ENCODE measurements at places on chromosomes 2 and 18.
A peak's percentile ranks its signal among the peaks of the same experiment; 100 is the strongest.

DNA sequence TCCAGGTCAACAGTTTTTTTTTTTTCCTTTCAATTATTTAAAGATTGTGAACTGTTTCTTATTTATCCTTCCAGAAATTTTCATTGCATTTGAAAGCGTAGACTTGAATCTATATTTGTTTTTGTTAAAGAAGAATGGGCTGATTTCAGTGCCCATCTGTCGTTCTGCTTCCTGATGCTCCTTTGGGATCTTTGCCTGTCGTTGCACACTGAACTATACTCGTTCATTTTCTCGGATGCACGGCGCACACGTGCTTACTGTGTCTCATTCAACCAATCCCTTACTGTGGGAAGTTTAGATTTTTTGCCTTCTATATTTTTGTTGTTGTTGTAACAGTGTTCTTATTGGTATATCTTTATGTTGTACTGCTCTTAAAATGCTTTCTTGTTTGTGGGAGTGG lies 149.7 kb downstream of the VAPA start:
- no peak for DNase-seq

DNA sequence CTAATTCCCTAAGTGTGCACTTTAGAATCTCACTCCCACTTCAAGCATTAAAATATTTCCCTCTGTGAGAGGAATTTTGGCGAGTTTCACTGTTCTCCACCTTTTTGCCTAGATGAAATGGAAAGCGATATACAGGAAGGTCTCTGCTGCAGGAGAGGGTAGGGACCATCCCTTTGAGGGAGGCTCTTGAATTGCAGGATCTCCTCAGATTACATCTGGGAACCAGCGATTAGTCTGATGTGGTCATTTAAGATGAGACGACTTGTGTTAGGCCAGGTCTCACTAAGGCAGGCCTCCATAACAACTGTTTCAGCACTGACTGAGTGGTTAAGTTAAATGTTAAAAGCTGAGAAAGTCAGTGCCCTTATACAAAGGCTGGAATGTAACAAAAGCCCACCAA lies 74.6 kb downstream of the ARL6IP6 start:
- no peak for DNase-seq

DNA sequence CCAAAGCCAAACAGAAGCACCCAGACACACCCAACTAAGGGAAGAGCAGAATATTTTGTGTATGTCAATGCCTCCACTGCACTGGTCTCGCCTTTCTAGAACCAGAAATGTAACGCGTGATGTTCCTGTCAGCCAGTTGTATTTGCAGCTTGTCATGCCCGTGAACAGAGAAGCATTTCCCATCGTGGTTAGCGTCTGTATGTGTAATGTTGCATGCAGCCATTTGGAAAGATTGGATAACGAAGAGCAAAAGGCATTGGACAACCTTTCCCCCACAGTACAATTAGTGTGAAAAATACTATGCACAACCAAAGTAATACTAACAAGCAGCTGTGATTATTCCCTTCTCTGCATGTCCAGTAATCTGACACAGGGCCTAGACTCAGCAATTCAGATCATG lies 140.5 kb downstream of the TMEM163 start:
- DNase-seq: no peak

- no peak for DNase-seq
These were observed 247.9 kb downstream of the TSN start for GRCh38 chr2:122003196-122003940.

DNA sequence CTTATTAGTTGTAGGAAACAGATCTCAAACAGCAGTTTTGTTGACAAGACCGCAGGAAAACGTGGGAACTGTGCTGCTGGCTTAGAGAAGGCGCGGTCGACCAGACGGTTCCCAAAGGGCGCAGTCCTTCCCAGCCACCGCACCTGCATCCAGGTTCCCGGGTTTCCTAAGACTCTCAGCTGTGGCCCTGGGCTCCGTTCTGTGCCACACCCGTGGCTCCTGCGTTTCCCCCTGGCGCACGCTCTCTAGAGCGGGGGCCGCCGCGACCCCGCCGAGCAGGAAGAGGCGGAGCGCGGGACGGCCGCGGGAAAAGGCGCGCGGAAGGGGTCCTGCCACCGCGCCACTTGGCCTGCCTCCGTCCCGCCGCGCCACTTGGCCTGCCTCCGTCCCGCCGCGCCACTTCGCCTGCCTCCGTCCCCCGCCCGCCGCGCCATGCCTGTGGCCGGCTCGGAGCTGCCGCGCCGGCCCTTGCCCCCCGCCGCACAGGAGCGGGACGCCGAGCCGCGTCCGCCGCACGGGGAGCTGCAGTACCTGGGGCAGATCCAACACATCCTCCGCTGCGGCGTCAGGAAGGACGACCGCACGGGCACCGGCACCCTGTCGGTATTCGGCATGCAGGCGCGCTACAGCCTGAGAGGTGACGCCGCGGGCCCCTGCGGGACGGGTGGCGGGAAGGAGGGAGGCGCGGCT lies at the start of gene TYMS:
Gene TYMS, plus strand, starts transcription at position 343 of the 690 bp plus-strand sequence. Its CDS starts 90 bp downstream, at position 433.
- peak; percentile 44 for DNase-seq

DNA sequence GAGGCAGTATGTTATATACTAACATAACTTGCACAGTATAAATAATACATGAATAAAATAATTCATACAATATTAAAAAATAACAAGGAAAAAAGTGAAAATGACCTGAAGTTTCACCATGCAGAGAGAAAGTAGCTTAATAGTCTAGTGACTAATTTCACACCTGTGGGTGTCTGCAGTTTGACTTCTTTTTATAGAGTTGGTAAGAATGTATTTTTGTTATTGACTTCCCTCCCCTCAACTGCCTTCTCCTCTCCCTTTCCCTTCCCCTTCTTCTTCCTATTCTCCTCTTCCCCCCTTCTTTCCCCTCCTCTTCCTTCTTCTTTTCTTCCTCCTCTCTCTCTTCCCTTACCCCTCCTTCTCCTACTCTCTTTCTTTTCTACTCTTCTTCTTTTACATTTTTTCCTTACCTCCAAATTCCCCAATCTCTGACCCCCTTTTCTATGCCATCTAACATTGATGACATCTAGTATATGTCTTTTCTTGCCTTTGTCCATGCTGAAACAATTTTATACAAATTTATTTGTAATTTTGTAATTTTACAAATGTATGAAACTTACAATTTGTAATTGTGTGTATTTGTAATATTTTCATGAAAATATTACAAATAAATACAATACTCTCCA lies 3.1 kb downstream of the DNAH6 start:
- no peak for DNase-seq

DNA sequence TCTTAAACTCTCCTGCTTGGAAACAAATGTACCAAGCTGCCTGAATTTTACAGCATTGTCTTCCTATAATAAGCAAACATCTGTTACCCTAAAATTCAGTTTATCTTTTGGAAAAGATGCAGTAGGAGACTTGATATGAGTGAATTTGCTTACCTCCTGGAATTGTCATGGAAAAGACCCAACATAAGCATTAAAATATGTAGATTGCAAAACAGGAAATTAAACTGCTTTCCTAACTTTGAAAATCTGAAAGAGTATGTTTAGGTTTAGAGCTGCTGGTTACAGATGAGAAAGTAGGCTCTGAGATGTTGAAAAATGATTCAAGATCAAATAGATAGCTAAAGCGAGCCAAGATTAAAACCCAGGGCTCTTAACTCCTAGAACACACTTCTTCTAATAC lies 316.5 kb downstream of the SOX11 start:
- no peak for DNase-seq

GRCh38 chr2:12440731-12441130 lies 276.0 kb upstream of the TRIB2 start:
- no peak for DNase-seq

- DNase-seq: no peak
These were observed 3.1 kb upstream of the KYNU start for GRCh38 chr2:142874293-142874814.

GRCh38 chr2:23693606-23693951 lies 233.3 kb downstream of the ATAD2B start:
- no peak for DNase-seq

GRCh38 chr18:48952287-48953103 lies 1.7 kb upstream of the SMAD7 start:
- no peak for DNase-seq

DNA sequence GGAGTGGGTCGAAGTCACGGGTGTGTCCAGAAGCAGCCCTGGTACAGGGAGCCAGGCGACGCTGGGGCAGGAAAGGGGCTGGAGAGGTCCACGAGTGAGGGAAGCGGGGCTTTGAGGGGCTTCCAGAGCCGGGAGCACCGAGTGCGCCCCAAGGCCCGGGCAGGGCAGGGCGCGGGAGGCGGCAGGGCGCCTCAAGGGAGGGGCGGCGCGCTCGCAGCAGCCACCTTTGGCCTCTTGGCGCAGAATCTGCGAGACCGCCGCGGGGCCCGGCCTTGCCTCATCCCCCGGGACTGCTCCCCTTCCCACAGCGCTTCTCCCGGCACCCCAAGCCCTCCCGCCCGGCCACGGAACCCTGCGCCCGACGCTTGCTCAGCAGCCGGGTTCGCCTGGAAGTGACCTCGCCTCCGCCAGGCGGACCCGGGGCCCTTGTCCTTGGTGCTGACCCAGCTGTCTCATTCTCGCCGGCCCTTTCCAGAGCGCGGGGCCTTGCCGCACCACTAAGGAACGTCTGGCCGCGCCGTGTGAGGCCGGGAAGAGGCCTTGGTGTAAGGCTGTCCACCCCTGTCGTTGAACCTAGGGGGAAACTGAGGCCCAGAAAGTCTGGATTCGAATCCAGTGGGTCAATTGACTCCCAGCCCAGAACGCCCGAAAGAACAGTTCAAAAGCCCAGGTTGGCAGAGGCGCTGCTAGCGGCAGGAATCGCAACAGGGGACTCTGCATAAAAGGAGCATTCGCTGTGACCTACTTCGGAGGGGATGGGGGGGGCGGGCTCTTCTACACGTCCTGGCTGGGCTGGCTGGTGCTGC lies 584 bp upstream of the DNER start:
- no peak for DNase-seq

- no peak for DNase-seq
These were observed 123.2 kb downstream of the RTP5 start for GRCh38 chr2:241992753-241993152.

GRCh38 chr2:70948337-70949003 lies 12.8 kb downstream of the ATP6V1B1 start:
- no peak for DNase-seq

DNA sequence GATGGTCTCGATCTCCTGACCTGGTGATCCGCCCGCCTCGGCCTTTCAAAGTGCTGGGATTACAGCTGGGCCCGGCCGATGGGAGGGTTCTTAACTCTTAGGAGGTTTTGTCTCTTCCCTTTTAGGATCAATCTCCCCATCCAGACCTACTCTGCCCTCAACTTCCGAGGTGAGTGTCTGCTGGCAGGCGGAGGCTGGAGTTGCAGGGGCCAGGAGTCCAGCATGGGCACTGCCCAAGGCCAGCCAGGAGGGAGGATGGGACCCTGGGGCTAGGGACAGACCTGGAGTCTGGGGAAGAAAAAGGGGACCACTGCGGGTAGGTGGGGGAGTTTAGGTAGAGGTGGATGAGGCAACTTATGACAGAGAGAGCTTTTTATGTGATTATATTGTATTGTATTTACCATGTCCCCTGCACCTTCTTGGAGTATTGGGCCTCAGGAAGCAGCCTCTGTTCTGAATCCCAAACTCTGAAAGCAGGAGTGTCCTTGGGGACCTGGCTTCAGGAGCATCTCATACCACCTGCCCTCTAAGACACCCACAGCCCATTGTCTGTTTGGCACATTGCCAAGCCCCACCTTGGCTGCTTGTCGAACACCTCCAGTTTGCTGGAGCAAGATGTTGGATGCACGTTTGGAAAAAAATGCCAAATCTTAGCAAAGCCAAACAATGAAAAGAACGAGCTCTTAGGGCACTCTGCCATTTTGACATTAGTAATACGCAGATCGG lies 5.6 kb downstream of the DES start:
- DNase-seq: no peak

Measured in left renal cortex interstitium (tissue), 4 donors.